ENCODE measurements at places on chromosomes 7 and 10. TPM values are rescaled to one million over a fixed set of nuclear protein-coding genes. Genes with fewer than 3 reads are reported as not detected.

DNA sequence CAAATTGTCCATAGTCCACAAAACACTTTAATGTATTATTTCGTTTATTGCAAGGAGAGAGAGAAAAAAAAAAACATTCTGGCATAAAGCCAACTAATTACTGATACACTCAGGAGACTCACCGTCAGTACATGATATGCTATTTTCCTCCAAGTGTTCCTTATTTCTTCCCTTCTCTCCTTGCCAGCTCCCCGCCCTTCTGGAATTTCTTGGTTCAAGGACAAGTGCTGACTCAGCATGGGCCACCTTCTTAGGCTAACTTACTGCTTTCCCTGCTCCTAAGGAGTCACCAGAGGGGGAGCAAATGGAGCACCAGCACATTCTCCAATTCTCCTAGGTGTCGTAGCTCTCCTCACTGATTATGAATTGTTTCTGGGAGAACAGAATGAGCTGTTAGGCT is 133.8 kb upstream of the HDAC9 start:
- no peak overlapping the region for H3K4me3 ChIP-seq
- no peaks in the 10 kb centered on the region for H3K36me3 ChIP-seq
- DNase-seq, result no peak
- H3K27me3 ChIP-seq, result no peaks in the 10 kb centered on the region

GRCh38 chr10:106999118-106999707 is 165.3 kb downstream of the SORCS1 start:
- no peak overlapping the region for H3K4me3 ChIP-seq
- no peaks in the 10 kb centered on the region for H3K36me3 ChIP-seq
- DNase-seq, result no peak
- H3K27me3 ChIP-seq, result no peaks in the 10 kb centered on the region
- no peaks in the 10 kb centered on the region for H3K4me1 ChIP-seq

GRCh38 chr7:130733931-130734814 is at the start of gene KLF14:
Gene KLF14, minus strand, starts transcription at chr7:130734207. Its CDS starts 174 bp downstream, at chr7:130734033.
- peaks cover 7% of the 10 kb centered on the region for H3K4me1 ChIP-seq
- H3K27me3 ChIP-seq, result peaks cover 48% of the 10 kb centered on the region
- H3K27ac ChIP-seq, result no peak within 1 kb of the TSS
- H3K4me3 ChIP-seq, result no peak within 1 kb of the TSS
- DNase-seq, result peak; percentile 51
- no peaks in the 10 kb centered on the region for H3K36me3 ChIP-seq

- no peaks in the 10 kb centered on the region for H3K36me3 ChIP-seq
- H3K4me1 ChIP-seq, result no peaks in the 10 kb centered on the region
- no peak overlapping the region for H3K4me3 ChIP-seq
These were observed 25.1 kb upstream of the GHITM start for GRCh38 chr10:84114088-84114667.

DNA sequence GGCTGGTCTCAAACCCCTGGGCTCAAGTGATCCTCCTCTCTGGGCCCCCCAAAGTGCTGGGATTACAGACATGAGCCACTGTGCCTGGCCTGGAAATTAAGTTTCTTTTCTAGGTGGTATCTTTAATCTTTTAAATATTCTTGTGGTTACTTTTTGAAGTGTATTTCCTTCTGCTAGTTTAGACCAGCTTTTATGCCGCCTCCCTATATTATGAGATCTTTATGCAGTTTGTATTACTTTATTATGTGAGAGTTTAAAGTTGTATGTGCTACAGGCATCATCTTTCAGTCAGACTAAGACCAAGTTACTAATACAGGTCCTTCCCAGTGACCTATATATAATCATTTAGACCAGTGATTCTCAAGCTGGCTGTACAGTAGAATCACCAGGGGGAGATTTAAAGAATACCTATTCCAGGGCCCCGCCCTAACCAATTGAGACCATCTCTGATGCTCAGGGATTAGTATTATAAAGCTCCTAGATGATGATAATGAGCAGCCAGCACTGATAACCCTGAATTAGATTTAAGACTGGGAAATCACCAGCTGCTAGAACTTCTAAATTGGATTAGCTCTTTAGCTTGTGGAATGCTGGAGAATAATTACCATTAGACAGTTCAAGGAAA is 11.3 kb downstream of the INPP5F start:
- H3K36me3 ChIP-seq, result no peaks in the 10 kb centered on the region
- H3K27me3 ChIP-seq, result no peaks in the 10 kb centered on the region
- no peak overlapping the region for H3K27ac ChIP-seq

- H3K36me3 ChIP-seq, result no peaks in the 10 kb centered on the region
- H3K4me3 ChIP-seq, result peak overlapping the region; percentile 9
- peaks cover 5% of the 10 kb centered on the region for H3K4me1 ChIP-seq
- H3K27me3 ChIP-seq, result no peaks in the 10 kb centered on the region
- peak; percentile 18 for DNase-seq
These were observed 6.0 kb upstream of the PON1 start for GRCh38 chr7:95330204-95330960.

Gene NPFFR1
- total RNA-seq, result not detected

DNA sequence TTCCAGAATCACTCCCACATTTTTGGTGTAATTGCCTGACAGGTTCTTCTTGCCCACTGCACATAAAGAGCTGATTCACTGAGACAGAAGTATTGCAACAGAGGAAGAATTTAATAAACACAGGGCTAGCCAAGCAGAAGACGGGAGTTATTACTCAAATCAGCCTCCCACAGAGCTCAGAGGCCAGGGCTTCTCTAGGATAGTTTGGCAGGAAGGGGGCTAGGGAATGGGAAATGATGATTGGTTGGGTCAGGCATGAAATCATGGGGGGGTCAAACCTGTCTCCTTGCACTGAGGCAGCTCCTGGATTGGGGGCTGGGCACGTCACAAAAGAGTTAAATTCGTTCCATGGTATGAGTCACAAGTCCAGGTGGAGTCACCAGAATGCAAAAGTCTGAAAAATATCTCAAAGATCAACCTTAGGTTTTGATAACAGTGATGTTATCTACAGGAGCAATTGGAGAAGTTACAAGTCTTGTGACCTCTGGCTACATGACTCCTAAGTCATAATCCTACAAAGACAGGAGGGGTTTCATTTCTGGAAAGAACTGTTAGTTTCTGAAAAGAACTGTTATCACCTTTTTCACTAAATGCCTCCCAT is 30.2 kb upstream of the ERCC6 start:
- no peaks in the 10 kb centered on the region for H3K4me1 ChIP-seq
- no peaks in the 10 kb centered on the region for H3K27me3 ChIP-seq
- DNase-seq, result no peak
- H3K27ac ChIP-seq, result no peak overlapping the region

Gene NUTM2D
- total RNA-seq, result 4.9 TPM

DNA sequence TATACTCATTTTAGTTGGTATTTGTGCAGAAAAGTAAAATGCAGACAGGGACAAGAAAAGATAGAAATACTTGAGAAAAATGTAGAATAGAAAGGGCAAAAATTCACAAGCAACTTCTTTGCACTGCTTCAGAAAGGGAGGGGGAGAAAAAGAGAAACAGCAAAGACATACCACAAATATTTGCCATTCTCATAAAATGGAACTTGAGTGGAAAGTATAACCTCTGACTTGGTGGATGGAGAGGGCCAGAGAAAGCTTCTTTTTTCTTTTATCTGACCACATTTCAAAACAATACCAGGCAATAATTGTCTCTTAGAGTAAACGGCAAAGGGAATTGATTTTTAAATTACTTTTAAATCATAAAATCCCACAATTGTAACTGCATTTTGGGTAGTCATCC is 35.8 kb upstream of the TRUB1 start:
- no peaks in the 10 kb centered on the region for H3K4me1 ChIP-seq
- no peak for DNase-seq
- H3K27me3 ChIP-seq, result no peaks in the 10 kb centered on the region
- H3K36me3 ChIP-seq, result no peaks in the 10 kb centered on the region
- H3K27ac ChIP-seq, result no peak overlapping the region
- H3K4me3 ChIP-seq, result no peak overlapping the region

GRCh38 chr10:878333-878759 is 53.2 kb downstream of the LARP4B start:
- H3K4me3 ChIP-seq, result no peak overlapping the region
- H3K27ac ChIP-seq, result no peak overlapping the region
- no peak for DNase-seq
- peaks cover 34% of the 10 kb centered on the region for H3K36me3 ChIP-seq

- H3K4me1 ChIP-seq, result peaks cover 15% of the 10 kb centered on the region
- H3K27me3 ChIP-seq, result no peaks in the 10 kb centered on the region
- no peak for DNase-seq
- H3K4me3 ChIP-seq, result no peak overlapping the region
- H3K27ac ChIP-seq, result no peak overlapping the region
- H3K36me3 ChIP-seq, result peaks cover 39% of the 10 kb centered on the region
These were observed 87.0 kb downstream of the LARP4B start for GRCh38 chr10:844552-844951.

- H3K27me3 ChIP-seq, result no peaks in the 10 kb centered on the region
- DNase-seq, result no peak
- no peaks in the 10 kb centered on the region for H3K4me1 ChIP-seq
- no peaks in the 10 kb centered on the region for H3K36me3 ChIP-seq
These were observed 473.7 kb downstream of the ARL4A start for GRCh38 chr7:13161125-13161524.

DNA sequence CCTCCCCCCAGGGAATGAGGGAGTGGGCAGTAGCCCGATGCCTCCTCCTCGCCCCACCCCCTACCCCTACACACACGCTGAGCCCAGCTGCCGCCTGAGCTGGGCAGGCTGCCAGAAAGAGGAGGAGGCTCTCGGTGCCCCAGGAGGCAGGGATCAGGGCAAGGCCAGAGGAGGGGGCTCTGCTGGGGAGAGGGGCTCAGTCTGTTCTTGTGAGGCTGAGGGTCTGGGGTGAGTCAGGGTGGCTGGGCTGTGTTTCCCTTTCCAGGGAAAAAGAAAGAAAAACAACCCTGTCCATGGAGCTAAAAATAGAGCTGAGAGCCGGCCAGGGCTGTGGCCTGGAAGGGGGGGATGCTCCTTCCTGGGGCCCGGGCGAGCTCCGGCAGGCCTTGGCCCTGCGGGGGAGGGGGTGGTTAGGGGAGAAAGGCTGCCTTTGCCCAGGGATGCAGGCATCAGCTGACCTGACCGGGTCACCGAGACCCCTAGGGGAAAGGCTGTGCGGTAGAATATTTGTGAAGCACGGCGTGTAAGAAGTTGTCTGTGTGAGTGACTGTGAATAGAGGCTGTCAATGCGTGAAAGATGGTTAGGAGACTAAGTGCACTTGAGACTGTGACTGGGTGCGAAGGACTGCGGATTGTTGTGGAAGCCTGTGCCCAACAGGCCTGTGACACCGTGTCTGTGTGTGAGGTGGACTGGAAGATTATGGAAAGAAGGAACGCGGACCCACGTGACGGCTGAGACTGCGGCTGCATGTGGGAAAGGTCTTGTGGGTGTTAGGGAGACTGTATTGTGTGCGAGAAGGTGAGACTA is 1.2 kb upstream of the LZTS2 start:
- no peaks in the 10 kb centered on the region for H3K36me3 ChIP-seq
- H3K4me1 ChIP-seq, result peaks cover 24% of the 10 kb centered on the region
- peak overlapping the region; percentile 83 for H3K27ac ChIP-seq
- H3K4me3 ChIP-seq, result peak overlapping the region; percentile 73

DNA sequence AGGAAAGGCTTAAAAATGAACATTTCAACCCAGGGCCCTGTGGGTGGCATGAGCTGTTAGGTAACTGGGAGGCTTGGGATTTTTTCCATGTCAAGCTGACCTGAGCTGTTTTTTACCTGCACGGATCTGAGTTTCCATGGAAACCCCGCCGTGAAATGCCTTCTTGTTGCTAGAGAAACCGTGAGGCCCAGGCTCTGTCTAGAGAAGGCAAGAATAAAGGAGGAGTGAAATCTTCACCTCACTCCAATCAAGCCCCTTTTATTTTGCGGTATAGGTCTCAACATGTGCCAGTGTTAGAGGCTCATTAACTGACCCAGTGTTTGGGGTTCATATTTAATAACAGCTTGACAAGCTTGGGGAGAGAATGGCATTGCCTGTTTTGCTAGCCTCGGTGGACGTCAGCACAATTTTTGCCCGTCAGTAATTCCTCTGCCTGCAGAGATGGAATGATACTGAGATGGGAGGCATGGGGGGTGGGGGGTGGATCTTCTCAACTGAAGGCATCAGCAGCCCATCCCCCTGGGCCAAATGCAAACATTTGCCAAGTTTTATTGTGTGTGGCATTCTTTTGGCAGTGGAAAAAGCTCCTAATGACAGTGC is 48.9 kb upstream of the PDCD4 start:
- H3K27me3 ChIP-seq, result no peaks in the 10 kb centered on the region
- no peak overlapping the region for H3K4me3 ChIP-seq
- no peak overlapping the region for H3K27ac ChIP-seq
- DNase-seq, result no peak
- no peaks in the 10 kb centered on the region for H3K36me3 ChIP-seq
- H3K4me1 ChIP-seq, result no peaks in the 10 kb centered on the region

DNA sequence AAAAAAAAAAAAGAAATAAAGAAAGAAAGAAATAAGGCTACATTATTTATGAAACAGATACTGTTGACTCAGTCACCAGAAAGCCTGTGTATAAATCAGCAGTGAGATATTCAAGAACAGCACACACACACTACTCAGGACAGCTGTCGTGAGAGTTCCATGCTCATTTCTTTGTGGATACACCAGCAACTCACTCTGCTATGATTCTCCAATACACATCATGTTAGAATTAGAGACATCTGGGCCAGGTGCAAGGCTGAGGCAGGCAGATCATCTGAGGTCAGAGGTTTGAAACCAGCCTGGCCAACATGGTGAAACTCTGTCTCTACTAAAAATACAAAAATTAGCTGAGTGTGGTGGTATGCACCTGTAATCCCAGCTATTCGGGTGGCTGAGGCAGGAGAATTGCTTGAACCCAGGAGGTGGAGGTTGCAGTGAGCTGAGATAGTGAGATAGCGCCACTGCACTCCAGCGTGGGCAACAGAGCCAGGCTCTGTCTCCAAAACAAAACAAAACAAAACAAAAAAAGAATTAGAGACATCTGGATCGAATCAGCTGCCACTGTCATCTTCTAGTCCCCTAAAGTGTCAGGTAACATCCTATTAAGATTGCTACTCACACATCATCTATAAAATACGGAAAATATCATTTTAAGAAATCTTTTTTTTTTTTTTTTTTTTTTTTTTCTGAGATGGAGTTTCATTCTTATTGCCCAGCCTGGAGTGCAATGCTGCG is 11.2 kb upstream of the NUPR2 start:
- DNase-seq, result no peak
- H3K4me1 ChIP-seq, result no peaks in the 10 kb centered on the region
- no peaks in the 10 kb centered on the region for H3K27me3 ChIP-seq
- H3K36me3 ChIP-seq, result no peaks in the 10 kb centered on the region

Gene SEMA3C
- total RNA-seq, result 0.50 TPM

Gene STEAP1
- total RNA-seq, result not detected

GRCh38 chr7:141288626-141289025 is 214.8 kb downstream of the TMEM178B start:
- no peak overlapping the region for H3K27ac ChIP-seq
- no peak for DNase-seq
- H3K36me3 ChIP-seq, result no peaks in the 10 kb centered on the region
- H3K4me1 ChIP-seq, result peaks cover 11% of the 10 kb centered on the region
- H3K27me3 ChIP-seq, result no peaks in the 10 kb centered on the region

- H3K4me1 ChIP-seq, result no peaks in the 10 kb centered on the region
- H3K27ac ChIP-seq, result no peak overlapping the region
- H3K4me3 ChIP-seq, result no peak overlapping the region
- no peaks in the 10 kb centered on the region for H3K27me3 ChIP-seq
- no peak for DNase-seq
These were observed 68.4 kb downstream of the HACD1 start for GRCh38 chr10:17548770-17549169.

All from CD4-positive, alpha-beta memory T cell (primary cell).